AG08396 (cell line): ENCODE measurements at places on chromosomes 6 and 20.

DNA sequence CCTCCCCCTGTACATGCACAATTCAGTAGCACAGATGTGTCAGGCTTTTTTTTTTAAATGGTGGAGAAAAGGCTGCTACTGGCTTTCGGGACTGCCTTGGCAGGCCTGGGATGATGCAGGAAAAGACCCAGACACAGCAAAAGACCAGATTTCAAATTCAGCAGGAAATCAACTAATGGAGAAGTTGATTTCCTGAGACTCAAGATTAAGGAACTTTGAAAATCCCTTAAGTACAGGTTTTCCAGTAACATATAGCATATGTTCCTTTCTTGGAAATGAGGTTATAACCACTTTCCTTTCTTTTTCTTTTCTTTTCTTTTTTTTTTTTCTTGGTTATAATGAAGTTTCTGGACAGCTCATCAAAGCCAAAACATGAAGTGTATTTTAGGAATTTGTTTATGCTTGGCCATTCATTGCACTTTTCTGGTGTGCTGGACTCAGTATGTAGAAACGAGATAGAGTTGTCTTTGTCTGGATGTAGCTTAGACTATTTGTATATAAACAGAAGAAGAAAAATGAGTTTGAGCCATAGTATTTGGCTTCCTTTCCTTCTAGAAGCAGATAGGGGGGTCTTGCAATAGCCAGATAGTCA is 119.4 kb downstream of the SASH1 start:
- peak; percentile 46 for DNase-seq

DNA sequence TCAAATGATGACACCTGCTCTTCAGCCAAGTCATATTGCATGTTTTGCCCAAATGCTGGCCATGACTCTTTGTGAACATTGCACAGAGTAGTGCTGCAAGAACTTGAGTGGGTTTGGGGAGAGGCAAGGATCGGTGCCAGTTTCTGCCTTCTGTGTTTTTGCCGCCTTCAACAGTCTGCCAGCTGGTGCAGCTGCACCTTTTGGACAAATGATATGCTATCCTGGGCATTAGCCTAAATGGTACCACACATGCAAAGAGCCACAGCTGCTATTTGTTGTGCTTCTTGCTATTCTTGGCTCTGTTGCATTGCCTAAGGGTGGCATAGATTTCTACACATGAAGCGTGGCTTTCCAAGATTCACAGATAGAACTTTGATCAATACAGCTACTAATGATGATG is 189.0 kb upstream of the CCN2 start:
- DNase-seq, result no peak

DNA sequence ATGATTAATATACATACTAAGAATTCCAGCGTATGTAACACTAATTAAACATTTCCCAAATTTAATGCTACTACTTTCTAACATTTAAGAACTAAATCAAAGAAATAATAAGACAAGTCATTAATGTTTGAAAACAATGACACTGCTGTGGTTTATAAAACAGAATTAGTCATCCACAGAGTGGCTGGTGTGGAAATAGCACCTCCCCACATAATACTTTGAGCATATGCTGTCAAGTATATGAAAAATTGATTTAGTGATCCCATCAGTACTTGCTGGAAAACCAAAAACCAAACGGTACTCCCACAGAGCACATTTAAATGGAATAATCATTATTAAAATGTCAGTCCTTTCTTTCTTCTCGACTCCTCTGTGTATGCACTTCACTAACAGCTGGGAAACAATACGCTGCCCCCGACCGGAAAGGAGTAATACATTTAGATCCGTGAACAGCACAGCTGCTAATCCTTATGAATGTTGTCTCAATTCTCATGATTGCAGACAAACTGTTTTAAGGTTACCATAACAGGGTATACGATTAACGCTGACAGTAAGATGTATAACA is 78.4 kb downstream of the PREP start:
- DNase-seq, result no peak

GRCh38 chr20:54822386-54822785 is 347.0 kb downstream of the DOK5 start:
- no peak for DNase-seq

DNA sequence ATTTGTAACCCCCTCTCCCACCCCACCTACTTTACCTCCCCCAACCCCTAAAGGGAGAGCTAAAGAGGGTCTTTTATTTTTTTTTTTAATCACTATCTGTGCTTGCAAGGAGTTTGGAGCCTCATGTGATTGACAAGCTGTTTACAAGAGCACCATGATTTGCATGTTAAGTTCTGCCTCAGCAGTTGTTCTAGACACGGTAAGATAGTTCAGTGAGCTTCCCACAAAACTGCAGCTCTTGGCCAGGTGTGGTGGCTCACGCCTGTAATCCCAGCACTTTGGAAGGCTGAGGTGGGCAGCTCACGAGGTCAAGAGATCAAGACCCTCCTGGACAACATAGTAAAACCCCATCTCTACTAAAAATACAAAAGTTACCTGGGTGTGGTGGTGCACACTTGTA is 5.0 kb upstream of the PXDC1 start:
- DNase-seq, result no peak

DNA sequence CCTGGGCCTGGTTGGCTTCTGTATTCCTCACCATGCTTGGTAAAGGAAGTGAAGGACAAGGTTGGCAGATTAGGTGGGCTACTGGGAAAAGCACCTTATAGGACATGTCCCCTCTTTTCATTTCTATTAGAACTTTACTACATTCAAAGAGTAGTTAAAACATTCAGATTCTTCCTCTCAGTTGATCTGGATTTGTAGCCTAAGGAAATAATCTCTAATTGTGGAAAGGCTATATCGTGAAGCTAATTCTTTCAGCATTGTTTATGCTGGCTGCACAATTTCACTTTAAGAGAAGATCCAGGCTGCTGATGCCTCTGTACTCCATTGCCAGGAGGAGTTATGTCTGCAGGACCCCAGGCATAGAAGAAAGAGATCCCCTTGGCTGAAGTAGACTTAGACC is 58.8 kb downstream of the ARHGAP40 start:
- no peak for DNase-seq

- no peak for DNase-seq
These were observed 38.2 kb downstream of the OR2B2 start for GRCh38 chr6:27874016-27874415.

DNA sequence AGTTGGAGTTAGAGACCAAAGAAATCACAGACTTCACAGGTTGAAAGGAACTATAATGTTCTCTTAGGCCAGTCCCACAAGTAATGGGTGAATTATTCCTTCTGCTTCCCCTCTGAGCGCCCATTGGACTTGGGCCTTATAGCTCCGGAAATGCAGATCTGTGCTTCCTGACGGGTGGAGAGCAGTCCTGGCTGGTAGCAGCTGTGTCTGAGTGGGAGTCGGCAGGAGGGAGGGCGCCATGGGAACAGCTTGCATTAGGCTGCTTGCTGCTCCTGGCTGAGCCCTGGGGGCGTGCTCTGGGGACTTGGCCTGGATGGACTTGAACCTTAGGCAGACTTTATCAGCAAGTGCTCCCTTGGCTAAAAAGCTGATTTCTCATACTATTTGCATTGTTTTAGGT is 18.4 kb upstream of the NUP153 start:
- peak; percentile 39 for DNase-seq

DNA sequence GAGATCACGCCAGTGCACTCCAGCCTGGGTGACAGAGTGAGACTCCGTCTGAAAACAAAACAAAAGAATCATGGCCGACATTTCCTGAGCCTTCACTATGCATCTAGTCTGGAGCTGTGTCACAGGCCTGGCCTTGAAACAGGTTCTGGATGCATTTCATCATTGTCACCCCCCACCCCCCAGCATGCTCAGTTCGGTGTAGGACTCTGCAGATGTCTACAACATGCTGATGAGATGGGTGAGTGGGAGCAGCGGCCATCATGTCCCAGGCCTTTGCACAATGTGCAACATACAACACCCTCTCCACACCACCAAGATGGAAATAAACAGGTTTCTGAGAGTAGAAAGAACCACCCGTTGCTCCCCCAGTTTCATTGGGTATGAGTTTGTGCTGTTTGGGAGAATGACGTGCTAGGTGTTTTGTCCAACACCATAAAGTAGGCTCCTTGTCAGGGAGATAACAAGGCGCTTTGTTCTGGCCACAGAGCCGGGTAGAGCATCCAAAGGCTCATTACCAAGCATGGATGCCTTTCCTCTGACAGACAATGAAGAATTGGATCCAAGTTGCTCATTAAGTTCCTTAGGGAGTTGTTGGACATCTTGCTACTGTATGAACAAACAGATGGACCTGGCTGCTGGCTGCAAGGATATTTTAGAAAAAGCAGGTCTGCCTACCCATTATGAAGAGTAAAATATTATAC is 22.1 kb downstream of the SNHG17 start:
- DNase-seq, result no peak

GRCh38 chr20:63183422-63184146 is 32.3 kb downstream of the YTHDF1 start:
- peak; percentile 73 for DNase-seq

DNA sequence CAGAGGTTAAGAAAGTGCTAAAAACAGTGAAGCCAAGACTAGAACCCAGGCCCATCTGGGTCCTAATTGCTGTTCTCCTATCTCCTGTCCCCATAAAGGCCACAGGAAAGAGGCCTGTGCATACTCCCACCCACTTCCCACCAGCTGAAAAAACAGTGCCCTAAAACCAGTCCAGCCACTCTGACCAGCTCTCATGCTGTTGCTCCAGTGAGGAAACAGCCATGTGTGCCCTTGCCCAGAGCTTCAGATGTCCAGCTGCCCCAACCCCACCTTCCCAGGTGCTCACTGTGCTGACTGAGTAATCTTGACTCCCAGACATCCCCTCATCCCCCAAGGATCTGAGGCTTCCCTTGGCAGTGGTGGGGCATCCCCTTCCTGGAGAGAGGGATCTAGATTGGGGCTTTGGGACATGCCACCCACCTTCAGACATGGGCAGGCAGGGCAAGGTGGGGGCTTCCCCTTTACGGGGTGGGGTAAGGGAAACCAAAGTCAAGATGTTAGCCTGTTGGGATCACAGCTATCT is 28.7 kb downstream of the KCNK5 start:
- no peak for DNase-seq

DNA sequence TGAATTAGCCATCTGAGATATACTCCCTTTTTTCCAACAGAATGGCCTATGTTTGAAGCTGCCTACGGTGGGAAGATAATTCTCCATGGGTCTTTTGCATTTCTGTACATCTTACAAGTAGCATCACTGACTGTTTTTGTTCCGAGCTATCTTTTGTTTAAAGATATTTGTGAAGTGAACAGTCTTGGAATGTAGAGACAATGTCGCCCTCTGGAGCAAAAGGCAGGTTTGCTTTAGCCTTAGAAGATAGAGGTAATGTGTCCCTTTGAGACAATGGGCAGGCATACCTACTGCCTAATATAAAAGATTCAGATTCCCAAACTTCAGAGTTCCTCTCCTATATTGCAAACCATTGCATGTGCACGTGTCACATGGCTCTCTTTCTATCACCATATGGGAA is 347.8 kb upstream of the CNR1 start:
- no peak for DNase-seq

DNA sequence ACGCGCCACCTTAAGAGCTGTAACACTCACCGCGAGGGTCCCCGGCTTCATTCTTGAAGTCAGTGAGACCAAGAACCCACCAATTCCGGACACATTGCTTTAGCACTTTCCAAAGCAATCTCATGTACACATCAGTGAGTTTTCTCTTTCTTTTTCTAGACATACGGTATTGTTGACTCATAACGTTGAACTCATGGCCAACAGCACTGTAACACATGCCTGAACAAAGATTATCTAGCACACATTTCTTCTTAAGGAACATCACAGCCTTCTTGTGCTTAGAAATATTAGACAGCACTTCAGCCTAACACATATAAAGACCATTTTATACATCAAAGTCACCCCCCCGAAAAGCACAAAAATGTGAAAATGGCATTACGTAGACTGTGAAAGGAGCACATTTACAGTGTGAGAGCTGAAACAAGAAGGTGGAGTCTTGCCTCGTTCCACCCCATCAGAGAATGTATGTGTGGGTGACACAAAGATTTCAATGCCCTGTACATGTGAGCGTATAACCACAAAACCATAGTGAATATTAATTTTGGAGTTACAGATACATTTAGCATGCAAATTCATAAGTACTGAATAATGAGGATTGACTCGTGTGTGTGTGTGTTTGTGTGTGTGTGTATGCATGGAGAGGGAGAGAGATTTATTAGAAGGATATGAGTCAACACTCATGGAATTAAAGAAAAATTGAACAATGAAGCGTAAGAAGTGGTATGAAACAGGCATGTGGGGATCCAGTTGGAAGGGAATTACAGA is 134.1 kb downstream of the FAM83B start:
- peak; percentile 18 for DNase-seq

DNA sequence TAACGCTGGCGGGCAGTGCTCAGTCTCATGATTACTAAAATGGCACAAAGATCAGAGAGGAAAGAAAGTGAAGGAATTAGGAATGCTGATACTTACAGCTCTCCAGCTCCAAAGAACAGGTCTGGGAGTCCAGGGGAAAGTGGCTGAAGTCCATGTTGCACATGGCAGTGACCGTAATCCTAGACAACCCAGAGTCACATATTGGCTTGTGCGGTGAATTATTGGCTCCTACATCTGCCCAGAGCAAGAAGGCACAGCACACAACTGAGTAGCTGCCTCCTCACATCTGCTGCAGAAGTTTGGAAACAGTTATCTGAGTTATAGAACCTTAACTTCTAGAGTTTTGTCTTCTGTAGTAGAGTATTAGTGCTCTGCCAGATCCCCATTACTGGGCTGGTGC is 47.2 kb downstream of the GABRR2 start:
- no peak for DNase-seq

GRCh38 chr6:134478764-134479399 is 161.0 kb upstream of the SGK1 start:
- no peak for DNase-seq

DNA sequence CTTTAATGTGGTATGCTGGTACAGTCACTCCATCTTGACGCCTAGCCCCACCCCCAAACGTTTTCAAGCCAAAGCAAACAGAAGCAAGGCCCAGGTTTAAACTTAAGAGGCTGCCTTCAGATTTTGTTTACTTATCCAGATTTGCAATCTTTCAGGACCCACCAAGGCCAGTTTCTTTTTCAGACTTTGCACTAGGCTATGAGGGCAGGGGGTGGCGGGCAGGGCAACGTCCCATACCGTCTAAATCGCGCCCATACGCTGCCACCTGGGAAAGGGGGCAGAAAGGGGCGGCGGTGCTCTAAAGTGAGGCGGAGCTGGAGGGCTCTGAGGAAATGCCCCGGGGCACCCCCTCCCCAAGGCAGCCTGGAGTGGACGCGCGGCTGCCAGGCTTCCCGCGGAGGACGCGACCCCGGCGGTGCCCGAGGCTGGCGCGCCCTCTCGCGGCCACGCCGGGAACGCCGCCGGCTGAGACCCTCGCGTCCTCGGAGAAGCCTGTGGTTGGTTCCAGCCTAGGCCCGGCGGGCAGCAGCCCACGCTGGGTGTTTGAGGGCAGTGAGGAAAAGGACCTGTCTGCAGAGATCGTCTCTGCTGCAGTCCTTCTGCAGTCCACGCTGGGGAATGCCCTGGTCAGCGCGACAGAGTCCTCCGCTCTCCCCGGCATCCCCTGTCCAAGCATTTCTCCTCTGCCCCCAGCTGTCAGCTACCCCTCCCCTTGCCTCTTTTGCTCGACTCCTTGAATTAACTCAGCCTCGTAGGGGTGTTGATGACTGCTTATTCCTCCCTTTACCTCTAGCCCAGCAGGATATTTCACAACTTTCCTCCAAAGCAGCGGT is 129.2 kb upstream of the PRND start:
- DNase-seq, result peak; percentile 82
